Activated CD4-positive, alpha-beta T cell treated with anti-CD3 and anti-CD28 coated beads, Interleukin-2, Interleukin-4, amounts not matched to agents 100 ng/mL and 50 ng/mL, durations not matched to agents 16 hours and 8 hours (primary cell): ENCODE measurements at places on chromosomes 11 and 22.

DNA sequence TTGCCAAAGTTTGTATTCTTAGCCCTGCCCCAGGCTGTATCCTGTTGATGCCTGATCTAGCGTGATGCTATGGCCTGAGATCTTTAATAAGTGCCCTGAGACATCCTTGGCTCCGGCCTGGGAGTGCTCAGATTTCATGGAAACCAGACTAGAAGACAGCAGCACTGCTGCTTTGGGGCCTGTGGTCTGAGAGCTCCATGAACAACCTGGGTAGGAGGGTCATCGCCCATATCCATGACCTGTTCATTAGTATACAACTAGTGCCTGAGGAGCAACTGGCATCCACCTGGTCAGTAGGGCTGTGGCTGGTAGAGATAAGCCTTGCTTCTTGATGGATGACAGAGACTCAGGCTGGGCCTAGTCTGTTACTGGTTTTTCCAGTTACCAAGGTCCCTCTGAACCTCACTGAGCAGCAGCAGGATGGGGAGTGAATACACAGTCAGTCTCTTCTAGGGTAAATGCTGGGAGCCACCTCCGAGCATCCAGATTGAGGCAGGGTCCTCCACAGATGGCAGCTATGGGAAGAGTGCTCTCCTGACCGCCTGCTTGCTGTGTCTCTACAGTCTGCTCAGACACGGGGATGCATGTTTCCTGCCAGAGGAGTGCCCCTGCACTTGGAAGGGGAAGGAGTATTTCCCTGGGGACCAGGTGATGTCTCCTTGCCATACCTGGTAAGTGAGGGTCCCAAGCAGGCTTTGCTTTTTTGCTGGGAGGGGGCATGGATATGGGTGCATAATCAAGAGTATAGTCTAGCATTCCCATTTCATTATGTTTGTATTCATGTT, 39.0 kb downstream of the OTOG start:
- DNase-seq = no peak

- DNase-seq = no peak
Observed at GRCh38 chr11:103948187-103948763, 88.2 kb upstream of the DDI1 start.

- peak; percentile 19 for DNase-seq
Observed at GRCh38 chr11:113994077-113994954, 19.4 kb downstream of the HTR3A start.

GRCh38 chr11:92557879-92558278, 333.3 kb downstream of the FAT3 start:
- DNase-seq = no peak

GRCh38 chr22:48953103-48953720, 874.5 kb downstream of the BRD1 start:
- DNase-seq = no peak

DNA sequence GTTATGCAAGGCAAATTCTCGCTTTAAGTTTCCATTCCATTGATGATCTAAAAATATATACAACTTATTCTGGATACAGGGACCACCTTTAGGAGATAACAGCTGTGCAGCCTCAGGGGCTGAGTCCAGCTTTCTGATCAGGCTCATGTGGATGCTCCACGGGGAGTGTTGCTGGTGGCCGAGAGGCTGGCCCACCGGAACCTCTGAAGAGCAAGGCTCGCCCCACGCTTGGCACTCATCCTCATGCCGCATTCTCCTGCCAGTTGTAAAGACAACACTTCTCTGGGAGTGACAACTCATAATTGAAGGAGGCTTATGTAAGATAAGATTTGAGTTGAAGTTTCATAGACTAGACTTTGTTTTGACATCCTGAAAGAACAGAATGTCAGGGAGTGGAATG, 123.5 kb downstream of the MPPED1 start:
- no peak for DNase-seq

DNA sequence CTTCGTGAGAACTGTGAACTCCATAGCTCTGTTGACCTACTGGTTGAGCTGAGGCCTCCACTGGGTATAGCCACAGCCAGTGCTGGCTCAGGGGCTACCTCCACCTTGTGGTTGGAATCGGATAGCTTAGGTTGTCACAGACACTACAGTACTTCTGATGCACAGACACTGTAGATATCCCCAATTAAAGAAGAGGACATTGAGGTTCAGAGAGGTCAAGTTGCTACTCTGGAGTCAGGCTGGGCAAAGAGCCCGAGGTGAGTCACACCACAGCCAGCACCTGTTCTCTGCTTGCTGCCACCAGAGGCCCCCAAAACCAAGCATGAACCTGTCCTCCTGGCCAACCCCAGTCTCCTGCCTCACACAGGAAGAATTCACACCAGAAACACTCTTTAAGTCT, 5.4 kb downstream of the UFD1 start:
- DNase-seq = no peak

GRCh38 chr11:44766972-44767278, 40.2 kb downstream of the TSPAN18 start:
- DNase-seq = no peak
